ENCODE measurements at places on chromosomes 16 and 17.

GRCh38 chr16:70457446-70458166 is 3.2 kb downstream of the FCSK start:
- DNase-seq: no peak

- DNase-seq: no peak
Observed at GRCh38 chr17:73754886-73755400, 110.7 kb upstream of the SDK2 start.

DNA sequence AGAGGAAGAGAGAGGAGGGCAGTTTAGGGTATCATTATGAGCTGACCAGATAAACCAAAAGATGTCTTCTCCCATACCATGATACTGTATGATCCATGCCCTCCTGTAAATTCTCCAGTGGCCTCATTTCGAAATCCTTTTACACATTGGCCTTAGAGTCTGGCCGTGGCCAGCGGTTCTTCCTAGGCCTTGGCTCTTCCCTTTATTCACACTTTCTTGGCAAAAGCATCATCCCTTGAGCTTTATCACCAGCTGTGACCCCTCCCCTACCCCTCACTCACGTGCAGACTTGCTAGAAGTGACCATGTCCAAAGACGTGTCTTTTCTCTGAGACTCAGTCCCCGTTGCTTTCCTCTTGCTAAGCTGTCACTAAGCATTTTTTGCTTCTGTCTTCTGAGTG is 22.8 kb downstream of the KATNIP start:
- no peak for DNase-seq

- no peak for DNase-seq
Observed at GRCh38 chr16:76705892-76706291, 428.7 kb downstream of the CNTNAP4 start.

DNA sequence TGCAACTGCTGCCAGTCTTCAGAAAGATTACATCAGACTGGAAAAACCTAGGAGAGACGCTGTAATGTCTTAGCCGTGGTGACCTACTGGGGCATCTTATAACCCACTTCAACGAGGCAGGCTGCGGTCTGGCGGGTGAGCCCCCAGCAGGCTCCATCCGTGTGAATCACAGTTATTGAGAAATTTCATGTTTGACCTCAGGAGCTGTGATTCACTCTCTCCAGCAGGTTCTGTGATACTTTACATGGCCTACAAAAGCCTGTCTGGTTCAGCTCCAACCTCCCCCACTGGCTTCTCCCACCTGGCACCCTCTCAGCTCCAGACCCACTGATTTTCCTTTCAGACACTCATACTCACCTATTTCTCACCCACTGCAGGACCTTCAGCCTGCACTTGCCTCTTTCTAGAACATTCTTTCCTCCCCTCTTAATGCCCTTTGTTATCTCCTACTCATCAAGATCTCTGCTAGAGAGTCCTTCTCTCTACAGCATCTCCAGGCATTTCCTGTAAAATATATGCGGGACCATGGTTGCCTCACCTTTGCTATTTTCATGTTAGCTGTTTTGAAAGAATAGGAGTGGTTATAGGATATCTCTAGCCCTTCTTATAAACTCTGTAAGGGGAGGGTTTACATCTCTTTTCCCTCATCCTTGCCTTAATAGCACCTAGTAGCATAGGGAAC is 227.9 kb downstream of the MAF start:
- DNase-seq: no peak

All from NCI-H69 (cell line).